Iris pigment epithelial cell (primary cell): ENCODE measurements at places on chromosomes 7 and 10.

GRCh38 chr7:78020136-78020873 lies 221.7 kb downstream of the PHTF2 start:
- peak; percentile 88 for DNase-seq

DNA sequence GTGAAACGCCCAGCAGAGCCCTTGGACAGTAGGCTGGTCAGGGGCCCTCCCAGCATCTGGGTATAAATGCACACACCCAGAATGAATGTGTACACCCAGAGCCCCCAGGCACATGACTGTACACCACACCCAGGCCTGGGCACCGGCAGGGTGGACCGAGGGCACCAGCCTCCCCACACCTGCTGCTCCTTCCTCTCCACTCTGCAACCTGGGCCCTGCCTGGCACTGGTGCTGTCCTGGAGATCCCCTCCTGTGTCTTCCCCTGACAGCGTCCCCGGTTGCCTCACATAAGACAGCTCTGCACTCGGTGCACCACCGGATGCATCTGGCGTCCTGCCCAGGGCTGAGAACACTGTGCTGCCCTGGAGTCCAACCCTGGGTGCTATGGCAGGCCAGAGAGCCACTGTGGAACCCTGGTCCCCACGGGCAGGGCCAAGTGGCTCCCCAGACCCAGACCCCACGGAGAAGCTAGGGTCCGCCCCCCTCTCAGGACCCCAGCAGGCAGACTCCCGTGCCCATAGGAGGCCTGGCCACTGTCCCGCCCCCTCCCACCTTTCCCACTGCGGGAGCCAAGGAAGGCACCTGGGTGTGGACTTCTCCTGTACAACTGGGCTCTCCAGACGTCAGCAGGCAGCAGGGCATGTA lies 6.6 kb downstream of the RASGEF1A start:
- DNase-seq = peak; percentile 48

DNA sequence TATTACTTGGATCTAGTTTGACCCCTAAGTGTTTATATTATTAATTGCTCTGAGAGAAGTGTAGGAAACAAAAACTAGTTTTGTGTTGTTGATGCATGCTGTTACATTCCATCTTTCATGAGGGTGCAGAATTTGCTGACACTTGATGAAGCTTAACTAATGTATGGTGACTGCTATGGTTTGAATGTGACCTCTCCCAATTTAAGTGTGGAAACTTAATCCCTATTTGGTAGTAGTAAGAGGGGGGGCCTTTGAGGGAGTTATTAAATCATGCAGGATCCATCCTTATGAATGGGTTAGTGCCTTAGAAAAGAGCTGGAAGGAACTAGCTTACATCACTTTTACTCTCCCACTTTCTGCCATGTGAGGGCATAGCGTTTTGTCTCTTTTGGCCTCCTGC lies 142.5 kb downstream of the PCLO start:
- DNase-seq = no peak

DNA sequence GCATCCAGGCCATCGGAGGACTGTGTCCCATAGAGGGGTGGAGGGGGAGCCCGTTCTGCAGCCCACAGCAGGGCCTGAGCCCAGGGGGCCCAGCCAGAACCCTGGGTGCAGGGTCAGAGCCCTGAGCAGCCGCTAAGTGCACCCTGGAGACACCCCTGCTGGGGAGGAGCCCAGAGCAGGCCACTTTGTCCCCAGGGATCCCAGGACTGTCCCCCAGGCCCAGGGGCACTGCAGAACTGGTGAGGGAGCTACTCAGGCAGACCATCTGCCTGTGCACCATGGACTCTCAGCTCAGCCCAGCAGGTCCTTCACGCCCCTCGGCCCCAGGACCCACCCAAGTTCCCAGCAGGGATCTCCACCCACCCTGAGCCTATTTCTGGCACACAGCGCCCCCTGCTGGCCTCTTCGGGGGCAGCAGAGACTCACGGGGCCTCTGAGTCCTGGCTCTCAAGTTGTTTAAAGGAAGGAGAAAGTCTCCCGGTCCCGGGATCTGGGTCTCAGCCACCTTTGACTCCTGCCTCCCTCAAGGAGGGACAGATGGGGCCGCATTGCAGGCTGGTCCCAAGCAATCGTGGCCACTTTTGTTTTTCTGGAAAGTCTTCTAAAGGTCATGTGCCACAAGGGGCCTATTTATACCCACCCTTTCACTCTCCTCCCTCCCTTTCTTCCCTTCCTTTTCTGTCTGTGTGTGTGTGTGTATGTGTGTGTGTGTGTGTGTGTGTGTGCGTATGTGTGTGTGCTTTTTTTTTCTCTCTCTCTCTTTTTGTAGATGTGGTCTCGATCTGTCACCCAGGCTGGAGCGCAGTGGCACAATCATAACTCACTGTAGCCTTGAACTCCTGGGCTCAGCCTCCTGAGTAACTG lies 90.3 kb downstream of the MYL10 start:
- DNase-seq = peak; percentile 28
